ENCODE measurements at places on chromosomes 1 and 21.

DNA sequence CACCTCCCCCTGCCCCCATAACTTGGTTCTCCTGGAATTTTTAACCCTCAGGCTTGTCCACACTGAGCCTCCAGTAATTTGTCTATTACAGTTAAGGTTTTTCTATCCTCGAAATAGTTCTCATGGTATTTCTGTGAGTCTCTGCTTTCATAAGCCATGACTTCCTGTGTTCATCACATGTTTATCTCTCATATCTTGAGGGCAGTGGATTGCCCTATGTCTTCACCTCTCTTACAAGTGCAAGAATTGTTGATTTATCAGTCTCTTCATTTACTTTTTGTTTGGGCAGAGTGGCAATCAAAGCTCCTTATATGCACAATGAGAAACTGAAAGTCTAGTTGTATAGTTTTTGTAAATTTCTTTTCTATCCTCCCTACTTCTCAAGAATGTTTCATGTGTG is 328.4 kb downstream of the PLA2G4A start:
- H3K36me3 ChIP-seq = no peaks in the 10 kb centered on the region
- no peak overlapping the region for H3K4me3 ChIP-seq
- no peak overlapping the region for H3K27ac ChIP-seq
- no peaks in the 10 kb centered on the region for H3K27me3 ChIP-seq
- DNase-seq = no peak

DNA sequence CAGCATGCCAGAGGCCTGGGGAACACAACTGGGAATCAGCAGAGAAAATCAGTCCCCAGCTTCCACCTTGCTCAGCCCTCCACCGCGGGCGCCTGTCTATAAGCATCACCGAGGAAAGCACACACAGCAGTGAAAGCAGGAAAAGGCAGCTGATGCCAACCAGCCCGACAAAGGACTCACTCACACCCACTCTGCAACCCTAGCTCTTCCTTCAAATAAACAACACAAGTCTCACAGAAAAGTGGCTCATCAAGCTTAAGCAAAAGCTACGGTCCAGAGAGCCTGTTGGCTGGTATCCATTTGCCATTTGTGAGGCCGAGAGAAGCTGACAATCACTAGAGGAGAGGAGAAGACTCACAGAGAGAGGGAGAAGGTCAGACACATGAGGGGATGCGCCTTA is 27.1 kb downstream of the MRAP start:
- no peaks in the 10 kb centered on the region for H3K4me1 ChIP-seq
- no peak for DNase-seq
- no peak overlapping the region for H3K4me3 ChIP-seq
- peaks cover 64% of the 10 kb centered on the region for H3K36me3 ChIP-seq
- no peaks in the 10 kb centered on the region for H3K27me3 ChIP-seq

DNA sequence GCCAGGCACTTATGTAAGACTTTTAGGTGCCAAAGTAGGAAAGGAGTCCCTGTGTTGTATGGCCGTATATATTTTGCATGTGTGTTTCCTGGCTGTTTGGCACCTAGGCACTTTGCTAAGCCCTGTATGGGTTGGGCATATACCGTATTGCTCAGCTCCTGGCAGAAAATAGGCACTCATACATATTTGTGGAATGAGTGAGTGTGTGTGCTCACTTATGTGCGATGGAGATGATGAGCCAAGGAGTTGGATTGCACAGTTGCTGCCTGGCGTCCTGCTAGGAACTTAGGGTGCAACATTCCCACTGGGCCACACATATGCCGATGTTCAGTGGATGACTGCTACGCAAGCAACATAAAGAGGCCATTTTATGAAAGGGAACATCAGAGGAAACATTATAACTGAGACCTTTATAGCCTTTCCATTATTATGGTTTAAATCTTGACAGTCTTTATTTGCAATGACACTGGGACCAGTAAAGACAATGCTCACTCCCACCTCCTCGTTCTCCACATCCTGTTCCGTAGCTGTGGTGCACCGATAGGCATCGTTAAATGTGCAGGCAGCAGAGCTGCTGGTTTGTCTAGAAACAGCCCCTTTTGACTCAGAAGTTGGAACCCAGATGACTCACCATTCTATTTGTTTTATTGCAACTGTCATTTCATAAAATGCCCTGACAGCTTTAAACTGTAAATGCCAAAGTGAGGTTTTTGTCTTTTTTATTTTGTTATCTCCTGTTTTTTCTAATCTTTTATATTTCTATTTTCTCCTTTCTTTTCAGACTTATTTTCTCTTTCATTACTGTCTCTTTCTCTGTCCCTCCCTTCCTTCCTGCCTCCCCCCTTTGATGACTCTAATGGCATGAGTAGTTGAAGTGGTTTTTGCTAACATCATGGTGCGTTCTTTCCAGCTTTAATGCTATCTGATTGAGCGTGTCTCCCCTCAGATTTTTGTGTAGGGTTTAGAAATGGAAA is 36.1 kb downstream of the PEX14 start:
- no peaks in the 10 kb centered on the region for H3K36me3 ChIP-seq
- H3K27me3 ChIP-seq = no peaks in the 10 kb centered on the region
- H3K4me1 ChIP-seq = peaks cover 35% of the 10 kb centered on the region

DNA sequence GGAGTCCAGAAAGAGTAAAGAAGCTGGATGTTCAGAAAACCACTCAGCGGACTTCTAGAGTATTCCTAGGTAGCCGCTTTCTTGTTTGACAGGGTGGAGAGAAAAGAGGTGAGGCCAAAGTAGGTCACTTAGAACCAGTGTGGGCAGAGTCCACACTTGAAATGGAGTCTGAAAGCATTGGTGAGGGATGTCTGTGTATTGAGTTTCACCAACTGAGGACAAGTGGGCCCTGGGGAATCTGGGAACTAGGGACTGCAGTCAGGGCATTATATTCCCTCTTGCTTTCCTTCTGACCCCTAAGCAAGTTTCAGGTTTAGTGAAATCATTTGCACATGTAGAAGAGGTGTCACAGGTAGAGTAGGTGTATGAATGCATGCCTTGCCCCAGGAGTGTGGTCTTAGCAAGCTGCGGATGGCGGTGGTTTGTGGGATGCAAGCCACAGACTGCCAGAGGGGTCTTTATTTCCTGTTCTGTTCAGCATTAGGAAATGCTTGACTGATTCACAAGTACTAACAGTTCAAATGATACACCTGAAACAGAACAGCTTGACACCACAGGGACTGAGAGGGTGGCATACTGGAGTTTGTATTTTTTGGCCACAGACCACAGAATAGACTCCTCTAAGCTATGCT is 1.1 kb upstream of the GNG12 start:
- H3K27me3 ChIP-seq = no peaks in the 10 kb centered on the region
- no peaks in the 10 kb centered on the region for H3K36me3 ChIP-seq
- no peak overlapping the region for H3K4me3 ChIP-seq
- DNase-seq = no peak
- H3K4me1 ChIP-seq = peaks cover 14% of the 10 kb centered on the region

- no peak overlapping the region for H3K4me3 ChIP-seq
- no peaks in the 10 kb centered on the region for H3K4me1 ChIP-seq
- no peaks in the 10 kb centered on the region for H3K36me3 ChIP-seq
- H3K27ac ChIP-seq = no peak overlapping the region
- no peak for DNase-seq
- H3K27me3 ChIP-seq = no peaks in the 10 kb centered on the region
Measured at GRCh38 chr1:53345996-53346813, 18.3 kb upstream of the LRP8 start.

DNA sequence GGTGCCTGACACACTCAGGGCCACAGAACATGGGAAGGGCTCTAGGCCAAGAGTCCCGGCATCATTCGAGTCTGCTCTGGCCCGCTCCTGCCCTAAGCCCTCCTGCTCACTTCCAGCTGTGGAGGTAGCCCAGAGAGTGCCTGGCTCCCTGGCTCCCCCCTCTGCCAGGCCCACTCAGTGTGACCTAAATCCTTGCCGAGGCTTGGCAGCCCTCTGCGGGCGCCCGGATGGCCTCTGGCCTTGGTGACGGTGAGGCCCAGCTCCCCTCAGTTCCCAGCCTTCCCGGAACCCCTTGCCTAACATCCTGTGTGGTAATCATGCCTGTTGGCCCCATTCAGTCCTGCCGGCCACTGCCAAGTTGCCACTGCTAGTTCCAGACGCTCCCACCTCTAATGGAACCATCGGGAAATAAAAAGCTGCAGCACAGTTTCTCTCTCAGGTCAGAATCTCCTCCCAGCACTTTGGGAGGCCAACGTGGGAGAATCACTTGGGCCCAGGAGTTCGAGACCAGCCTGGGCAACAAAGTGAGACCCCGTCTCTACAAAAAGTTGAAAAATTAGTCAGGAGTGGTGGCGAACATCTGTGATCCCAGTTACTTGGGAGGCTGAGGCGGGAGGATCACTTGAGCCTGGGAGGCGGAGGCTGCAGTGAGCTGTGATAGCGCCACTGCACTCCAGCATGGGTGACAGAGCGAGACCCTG is 1.2 kb upstream of the H6PD start:
- no peak overlapping the region for H3K4me3 ChIP-seq
- peaks cover 9% of the 10 kb centered on the region for H3K4me1 ChIP-seq

DNA sequence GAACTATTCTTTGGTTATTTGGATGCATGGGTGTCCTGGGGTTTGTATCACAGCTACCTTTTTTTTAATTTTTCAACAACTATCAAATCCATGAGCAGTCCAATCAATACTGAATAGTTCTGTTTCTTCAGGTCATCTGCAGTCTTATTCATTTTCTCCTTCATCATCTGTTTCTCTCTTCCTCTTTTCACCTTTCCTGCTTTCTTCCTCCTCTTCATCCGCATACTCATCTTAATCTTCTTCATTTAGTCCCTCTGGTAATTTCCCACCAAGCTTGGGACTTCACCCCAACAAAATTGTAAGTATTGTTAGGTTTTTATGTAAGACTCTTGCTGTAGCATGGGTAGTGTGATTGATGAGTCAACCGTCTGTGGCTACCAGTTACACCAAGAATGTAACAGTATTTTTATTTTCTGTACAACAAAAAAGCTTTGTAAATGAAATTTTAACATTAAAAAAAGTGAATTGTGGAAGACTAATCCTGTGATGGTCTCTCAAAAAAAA is 184.1 kb upstream of the RNPC3 start:
- H3K4me1 ChIP-seq = no peaks in the 10 kb centered on the region
- no peak for DNase-seq
- no peak overlapping the region for H3K27ac ChIP-seq
- no peak overlapping the region for H3K4me3 ChIP-seq
- H3K27me3 ChIP-seq = no peaks in the 10 kb centered on the region

- no peaks in the 10 kb centered on the region for H3K27me3 ChIP-seq
- H3K36me3 ChIP-seq = peaks cover 10% of the 10 kb centered on the region
- no peaks in the 10 kb centered on the region for H3K4me1 ChIP-seq
Measured at GRCh38 chr1:90994461-90994860, 27.4 kb downstream of the ZNF644 start.

GRCh38 chr21:28100366-28100765 is 892.3 kb downstream of the LTN1 start:
- no peaks in the 10 kb centered on the region for H3K4me1 ChIP-seq
- no peaks in the 10 kb centered on the region for H3K36me3 ChIP-seq
- H3K27me3 ChIP-seq = no peaks in the 10 kb centered on the region
- no peak overlapping the region for H3K4me3 ChIP-seq
- H3K27ac ChIP-seq = no peak overlapping the region
- no peak for DNase-seq

DNA sequence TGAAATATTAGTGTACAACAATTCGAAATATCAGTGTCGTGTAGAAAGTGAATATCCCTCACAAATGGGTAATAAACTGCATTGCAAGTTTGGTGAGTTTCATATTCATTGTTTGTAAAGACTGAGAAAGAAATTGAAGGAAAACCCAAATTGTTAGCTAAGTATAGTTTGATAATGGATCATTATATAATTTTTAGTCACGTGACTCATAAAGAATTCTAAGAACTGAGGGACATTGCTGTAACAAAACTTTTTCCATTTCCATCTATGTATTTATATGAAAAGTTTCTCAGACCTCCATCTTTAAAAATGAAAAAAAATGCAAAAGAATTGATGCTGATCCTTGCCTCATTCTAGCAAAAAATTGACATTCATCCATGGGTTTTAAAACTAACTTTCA is 36.0 kb upstream of the SGIP1 start:
- no peak for DNase-seq
- H3K4me1 ChIP-seq = no peaks in the 10 kb centered on the region
- no peaks in the 10 kb centered on the region for H3K36me3 ChIP-seq
- no peaks in the 10 kb centered on the region for H3K27me3 ChIP-seq
- H3K27ac ChIP-seq = no peak overlapping the region

- no peak for DNase-seq
- H3K27ac ChIP-seq = no peak overlapping the region
- no peaks in the 10 kb centered on the region for H3K4me1 ChIP-seq
- no peaks in the 10 kb centered on the region for H3K36me3 ChIP-seq
- no peak overlapping the region for H3K4me3 ChIP-seq
- peaks cover 2% of the 10 kb centered on the region for H3K27me3 ChIP-seq
Measured at GRCh38 chr1:198109371-198109715, 47.5 kb upstream of the NEK7 start.

Data from large intestine (tissue), 12 donors.